Activated CD4-positive, alpha-beta T cell treated with anti-CD3 and anti-CD28 coated beads for 48 hours (primary cell): ENCODE measurements at places on chromosomes 1 and 21.

GRCh38 chr1:25858906-25859789, at the start of gene AUNIP:
AUNIP (minus strand) TSS chr1:25859457; CDS start chr1:25859357, 100 bp downstream.
- peak; percentile 95 for DNase-seq

- peak; percentile 24 for DNase-seq
Measured at GRCh38 chr1:162391790-162392563, 10.4 kb downstream of the C1orf226 start.

DNA sequence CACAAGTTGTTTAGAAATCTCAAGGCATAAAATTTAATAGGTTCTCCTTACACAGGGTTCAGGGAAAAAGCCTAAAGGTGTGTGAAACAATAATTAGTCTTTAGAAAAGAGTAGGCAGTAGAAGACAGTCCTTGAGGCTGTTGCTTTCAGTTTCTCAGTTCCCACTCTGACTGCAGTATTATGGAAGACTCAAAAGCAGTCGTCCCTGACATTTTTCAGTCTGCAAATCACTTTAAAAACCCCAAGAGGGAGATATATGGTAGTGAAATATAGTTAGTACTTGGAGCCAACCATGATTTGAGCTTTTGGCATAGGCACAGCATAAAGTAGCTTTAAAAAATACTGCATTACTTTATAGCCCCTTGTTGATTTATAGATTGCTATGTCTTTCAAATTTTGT, 299.7 kb downstream of the OLFM3 start:
- no peak for DNase-seq

- DNase-seq: no peak
Measured at GRCh38 chr1:113998361-113998760, 19.1 kb downstream of the OLFML3 start.

- no peak for DNase-seq
Measured at GRCh38 chr1:18199462-18199861, 91.9 kb downstream of the IGSF21 start.

DNA sequence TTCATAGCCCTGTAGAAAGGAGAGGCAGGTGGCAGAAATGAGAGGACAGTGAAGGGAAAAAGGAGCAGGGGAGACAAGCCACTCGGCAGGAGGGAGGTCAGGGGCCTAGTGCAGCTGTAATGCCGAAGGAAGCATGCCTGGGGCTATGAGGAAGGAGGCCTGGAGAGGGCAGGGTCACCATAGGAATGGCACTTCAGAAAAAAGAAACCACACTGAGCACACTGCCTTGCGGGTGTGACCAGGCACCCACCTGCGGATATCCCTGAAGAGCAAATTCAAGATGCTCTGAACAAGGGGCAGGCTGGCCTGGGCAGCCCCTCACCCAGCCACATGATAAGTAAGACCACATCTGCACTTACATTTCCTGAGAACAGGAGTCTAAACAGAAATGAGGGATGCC, 104.7 kb downstream of the JAK1 start:
- DNase-seq: no peak

GRCh38 chr1:2411801-2412394, 466 bp downstream of the PEX10 start:
- DNase-seq: no peak

- peak; percentile 12 for DNase-seq
Measured at GRCh38 chr1:62294261-62294660, 25.0 kb downstream of the KANK4 start.

- DNase-seq: no peak
Measured at GRCh38 chr21:46557469-46557868, 47.4 kb downstream of the S100B start.

DNA sequence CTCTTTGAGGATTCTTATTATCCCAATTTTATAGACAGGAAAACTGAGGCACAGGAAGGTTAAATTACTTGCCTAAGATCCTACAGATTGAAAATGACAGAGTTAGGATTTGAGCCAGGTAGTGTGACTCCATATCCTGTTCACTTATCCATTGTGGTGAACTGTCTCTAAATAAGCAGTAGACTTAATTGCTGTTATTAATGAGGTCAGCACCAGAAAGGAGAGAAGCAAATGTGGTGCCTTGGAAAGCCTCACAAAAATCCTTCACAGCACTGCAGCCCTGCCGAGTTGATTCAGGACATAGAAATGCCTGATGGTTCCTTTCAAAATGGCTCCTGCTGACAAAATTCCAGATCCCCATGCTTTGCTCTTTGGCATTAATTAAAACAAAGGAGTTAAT, 193.3 kb upstream of the BEND5 start:
- DNase-seq: no peak

DNA sequence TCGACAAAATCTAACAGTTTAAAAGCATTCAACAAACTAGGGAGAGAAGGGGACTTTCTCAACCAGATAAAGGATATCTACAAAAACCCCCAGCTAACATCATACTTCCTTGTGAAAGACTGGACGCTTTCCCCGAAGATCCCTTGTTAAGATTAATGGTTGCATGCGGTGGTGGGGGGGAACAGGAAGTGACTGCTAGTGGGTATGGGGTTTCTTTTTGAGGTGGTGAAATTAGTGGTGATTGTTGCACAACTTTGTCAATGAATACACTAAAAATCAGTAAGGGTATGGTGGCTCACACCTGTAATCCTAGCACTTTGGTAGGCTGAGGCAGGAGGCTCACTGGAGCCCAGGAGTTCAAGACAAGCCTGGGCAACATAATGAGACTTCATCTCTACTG, 26.9 kb upstream of the EYA3 start:
- peak; percentile 64 for DNase-seq

DNA sequence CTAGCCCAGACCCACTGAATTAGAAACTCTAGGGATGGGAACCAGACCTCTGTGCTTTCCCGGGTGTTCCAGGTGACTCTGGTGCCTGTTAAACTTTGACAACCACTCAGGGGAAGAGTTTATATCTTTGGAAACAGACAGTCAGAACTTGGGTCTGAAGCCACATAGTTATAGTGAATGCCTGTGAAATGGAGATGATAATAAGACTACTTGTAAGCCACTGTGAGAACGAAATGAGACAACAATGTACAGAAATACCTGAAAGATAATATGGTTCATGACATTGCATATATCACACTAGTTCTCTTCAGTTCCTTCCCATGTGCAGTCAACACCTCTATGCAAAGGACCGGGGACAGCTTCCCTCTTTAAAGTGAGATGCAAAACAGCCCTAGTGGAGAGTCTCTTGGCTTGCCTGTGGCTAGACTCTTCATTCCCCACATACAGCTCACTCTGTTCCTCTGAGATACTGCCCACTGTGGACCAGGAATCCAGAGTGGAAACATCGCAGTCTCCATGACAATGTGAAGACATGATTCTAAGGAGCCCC, 287.5 kb downstream of the ASTN1 start:
- no peak for DNase-seq

GRCh38 chr1:91790392-91790791, 95.6 kb downstream of the TGFBR3 start:
- no peak for DNase-seq

- no peak for DNase-seq
Measured at GRCh38 chr1:174800876-174801275, 198.9 kb upstream of the CACYBP start.

DNA sequence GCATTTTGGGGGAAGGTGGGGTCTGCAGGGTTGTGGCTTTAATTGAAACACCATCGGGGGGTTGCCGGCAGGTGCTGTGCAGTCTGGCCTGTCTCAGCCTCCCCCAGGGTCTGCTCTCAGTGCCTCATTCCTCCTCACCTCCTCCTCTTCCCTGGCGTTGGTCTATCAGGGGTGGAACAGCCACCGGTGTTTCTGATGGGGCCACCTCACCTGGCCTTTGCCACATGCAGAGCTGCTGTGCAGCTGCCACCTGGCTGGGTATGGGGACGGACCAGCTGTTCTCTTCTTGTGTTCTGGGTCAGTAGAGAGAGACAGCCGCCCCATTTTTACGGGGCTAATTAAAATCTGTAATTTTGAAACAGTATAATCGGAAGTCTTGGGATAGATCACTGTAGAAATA, 53.9 kb downstream of the SPSB1 start:
- DNase-seq: no peak

DNA sequence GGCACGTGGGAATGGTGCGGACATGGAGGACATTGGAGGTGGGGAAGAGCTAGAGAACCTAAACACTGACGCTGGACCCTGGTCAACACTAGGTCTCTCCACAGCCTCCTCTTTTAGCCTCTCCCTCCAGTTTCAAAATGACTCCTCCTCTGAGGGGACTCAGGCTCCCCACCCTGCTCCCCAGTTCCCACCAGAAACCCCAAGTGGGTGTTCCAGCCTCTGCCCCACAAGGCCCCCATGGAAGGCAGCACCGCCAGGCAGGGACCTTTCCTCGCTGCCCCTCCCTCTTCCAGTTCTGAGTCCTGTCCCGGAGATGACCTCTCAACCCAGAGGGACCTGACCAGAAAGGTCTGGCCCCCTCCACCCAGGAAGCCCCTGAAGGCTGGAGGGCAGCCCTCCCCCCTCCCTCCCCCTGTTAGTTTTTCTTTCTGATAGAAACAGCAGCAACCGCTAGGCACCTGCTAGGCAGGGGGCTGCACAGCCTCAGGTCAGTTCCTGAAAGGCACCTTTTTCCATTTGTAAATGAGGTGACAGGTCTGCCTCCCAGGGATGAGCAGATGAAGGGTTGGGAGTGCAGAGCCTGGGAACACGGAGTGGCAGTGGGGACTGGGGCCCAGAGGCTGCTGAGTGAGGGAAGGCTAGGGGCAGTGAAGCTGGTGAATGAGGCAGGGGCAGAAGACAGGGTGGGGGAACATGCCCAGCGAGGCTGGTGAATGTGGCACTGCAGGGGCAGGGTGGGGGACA, 9.3 kb upstream of the ITGB2 start:
- DNase-seq: no peak

DNA sequence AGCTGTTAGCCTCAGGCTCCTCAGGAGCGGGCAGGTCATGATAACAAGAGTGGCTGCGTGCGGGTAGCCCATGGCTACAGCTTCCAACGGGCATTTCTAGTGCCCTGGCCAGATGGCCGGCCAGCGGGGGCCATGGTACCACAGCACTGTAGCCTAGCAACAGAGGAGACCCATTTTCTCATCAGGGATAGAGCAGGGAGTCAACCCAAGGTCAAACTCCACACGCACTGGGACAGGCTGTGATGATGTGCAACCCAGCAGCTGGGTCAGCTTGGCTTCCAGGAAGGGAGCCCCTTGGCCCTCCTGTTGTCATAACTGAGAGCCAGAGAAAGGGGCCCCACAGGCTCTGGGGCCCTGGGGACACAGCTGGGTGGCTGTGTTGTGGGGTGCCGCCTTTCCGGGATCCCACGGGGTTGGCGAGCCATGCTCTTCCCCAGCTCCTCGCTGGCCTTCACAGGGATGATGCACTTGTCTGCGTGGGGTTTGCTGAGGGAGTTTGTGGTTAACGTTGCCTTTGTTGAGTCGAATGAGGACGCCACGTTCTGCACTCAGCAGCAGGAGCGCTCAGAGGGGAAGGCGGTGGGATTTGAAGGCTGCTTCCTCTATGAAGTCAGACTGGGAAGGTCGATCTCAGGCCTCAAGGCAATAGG, 46.3 kb downstream of the COL18A1 start:
- no peak for DNase-seq

DNA sequence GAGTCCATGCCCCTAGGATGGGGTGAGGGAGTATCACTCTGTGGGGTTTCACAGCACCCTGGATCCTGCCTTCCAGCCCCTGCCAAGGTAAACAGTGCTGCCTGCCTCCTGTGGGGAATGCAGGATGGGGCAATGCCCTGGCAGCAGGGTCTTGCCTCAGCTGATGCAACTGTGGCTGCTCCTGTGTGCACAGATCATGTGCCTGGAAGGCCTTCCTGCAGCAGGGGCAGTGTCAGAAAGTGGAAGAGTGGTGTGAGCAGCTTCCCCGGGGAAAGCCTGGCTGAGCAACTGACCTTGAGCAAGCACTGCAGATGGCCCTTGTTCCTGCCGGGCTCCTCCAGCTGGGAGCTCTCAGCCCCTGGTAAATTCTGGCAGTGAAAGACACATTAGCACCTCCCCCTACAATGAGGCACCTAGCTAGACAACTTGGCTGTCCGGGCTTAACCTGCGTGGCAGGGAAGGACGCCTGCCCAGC, 9.9 kb downstream of the TOR3A start:
- DNase-seq: no peak

- DNase-seq: no peak
Measured at GRCh38 chr1:117387060-117387633, 19.9 kb downstream of the MAN1A2 start.

DNA sequence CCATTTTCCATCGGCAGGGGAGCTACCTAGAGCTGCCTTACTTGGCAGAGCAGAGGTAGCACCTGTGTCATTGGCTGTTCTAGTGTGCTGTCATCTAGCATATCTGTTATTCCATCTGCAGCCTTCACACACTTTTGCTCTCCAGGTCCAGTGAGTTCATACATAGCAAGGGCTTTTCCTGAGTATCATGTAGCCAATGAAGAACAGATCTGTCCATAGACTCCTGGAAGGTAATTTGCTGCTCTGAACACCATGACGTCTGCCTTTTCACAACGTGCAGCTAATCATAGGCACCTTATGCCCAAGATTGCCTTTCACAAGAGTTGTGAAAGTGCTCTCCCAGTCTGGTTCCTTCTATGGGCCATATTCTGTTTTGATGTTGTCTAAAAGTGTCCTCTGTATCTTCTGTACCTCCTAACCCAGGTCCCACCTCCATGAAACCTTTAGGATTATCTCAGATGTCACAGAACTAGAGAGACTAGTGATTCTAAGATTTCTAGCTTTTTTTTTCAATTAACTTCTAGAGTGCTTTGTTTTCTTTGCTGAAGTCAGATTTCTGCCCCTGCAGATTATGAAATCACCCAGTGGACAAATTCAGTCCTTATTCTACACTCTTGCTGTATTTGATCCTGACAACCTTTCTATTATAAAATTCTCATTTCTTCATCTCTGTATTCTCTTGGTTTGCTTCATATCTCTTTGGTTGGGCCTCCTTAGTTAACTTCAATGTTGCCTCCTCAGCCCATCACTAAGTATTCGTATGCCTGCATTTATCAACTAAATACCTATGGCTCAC, 134.8 kb downstream of the PBX1 start:
- DNase-seq: no peak

DNA sequence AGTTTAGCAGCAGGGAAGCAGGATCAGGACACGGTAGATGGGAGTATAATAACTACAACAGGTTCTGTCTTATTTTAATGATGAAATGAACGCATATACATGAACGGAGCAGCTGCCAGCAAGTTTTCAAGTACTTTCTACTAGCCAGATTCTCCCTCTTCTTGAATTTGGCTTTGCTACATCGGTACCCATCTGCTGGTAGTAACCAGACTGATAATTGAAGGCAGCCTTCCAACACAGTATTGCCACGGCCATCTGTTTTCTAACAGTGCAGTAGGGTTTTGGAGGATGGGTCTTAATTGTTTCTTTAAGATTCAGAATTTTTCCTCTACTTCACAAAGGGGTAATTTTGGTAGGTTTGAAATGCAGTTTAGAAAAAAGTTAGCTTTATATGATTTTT, 33.4 kb downstream of the CENPF start:
- DNase-seq: no peak

GRCh38 chr21:34158866-34159835, 85.8 kb downstream of the MRPS6 start:
- no peak for DNase-seq
